ENCODE measurements at places on chromosomes 16 and 17. TPM values are rescaled to one million over a fixed set of nuclear protein-coding genes. Genes with fewer than 3 reads are reported as not detected.
A peak's percentile ranks its signal among the peaks of the same experiment; 100 is the strongest.

- H3K4me1 ChIP-seq, result peaks cover 3% of the 10 kb centered on the region
- DNase-seq, result no peak
- H3K27me3 ChIP-seq, result no peaks in the 10 kb centered on the region
- H3K4me3 ChIP-seq, result no peak overlapping the region
- no peak overlapping the region for H3K27ac ChIP-seq
- no peaks in the 10 kb centered on the region for H3K36me3 ChIP-seq
Observed at GRCh38 chr16:79265196-79265595, 335.3 kb downstream of the MAF start.

Gene EDC4
- 58.9 TPM for total RNA-seq

- no peak overlapping the region for H3K4me3 ChIP-seq
- DNase-seq, result no peak
- peak overlapping the region; percentile 70 for H3K27ac ChIP-seq
Observed at GRCh38 chr17:47203984-47204721, 5.0 kb upstream of the MYL4 start.

Gene COX11
- 61.8 TPM for total RNA-seq

DNA sequence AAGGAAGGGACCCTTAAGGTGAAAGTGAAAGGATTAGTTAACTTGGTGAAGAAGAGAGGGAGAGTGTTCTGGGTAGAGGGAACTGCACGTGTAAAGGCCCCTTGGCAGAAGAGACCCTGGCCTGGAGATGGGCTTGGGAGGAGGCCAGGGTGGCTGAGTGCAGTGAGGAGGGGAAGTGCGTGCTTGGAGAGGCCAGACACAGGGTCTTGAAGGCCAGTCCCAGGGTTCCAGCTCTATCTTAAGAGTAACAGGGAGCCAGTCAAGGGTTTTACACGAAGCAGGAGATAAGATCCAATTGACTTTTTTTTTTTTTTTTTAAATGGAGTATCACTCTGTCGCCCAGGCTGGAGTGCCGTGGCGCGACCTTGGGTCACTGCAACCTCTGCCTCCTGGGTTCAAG, 15.2 kb upstream of the DOK4 start:
- no peak for DNase-seq
- no peaks in the 10 kb centered on the region for H3K36me3 ChIP-seq
- no peaks in the 10 kb centered on the region for H3K4me1 ChIP-seq
- H3K27me3 ChIP-seq, result no peaks in the 10 kb centered on the region

DNA sequence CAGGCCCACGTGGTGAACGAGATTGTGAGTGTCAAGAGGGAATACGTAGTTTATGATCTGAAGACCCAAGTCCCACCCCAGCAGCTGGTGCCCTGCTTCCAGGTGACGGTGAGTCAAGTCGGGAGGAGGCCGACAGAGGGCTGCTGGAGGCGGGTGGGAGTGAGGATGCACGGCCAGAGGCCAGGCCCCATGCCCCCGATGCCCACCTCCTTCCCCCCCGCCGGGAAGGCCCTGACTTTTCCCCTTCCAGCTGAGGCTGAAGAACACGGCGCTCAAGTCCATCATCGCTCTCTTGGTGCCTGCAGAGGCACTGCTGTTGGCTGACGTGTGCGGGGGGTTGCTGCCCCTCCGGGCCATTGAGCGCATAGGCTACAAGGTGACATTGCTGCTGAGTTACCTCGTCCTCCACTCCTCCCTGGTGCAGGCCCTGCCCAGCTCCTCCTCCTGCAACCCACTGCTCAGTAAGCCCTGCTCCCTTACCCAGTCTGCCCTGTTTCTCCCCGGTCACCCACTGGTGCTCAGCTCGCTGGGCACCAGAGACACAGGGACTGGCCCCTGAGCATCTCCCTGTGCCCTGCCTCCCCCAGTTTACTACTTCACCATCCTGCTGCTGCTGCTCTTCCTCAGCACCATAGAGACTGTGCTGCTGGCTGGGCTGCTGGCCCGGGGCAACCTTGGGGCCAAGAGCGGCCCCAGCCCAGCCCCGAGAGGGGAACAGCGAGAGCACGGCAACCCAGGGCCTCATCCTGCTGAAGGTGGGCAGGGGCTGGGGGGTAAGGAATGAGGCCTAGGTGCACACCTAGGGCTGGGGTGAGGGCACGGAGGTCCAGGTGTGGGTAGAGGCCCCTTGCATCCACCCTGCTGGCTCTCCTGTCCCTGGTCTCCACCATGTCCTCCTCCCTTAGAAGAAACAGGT, 2.6 kb downstream of the ZACN start:
- DNase-seq, result peak; percentile 8
- H3K4me1 ChIP-seq, result peaks cover 6% of the 10 kb centered on the region
- H3K27ac ChIP-seq, result no peak overlapping the region
- no peaks in the 10 kb centered on the region for H3K36me3 ChIP-seq
- peaks cover 29% of the 10 kb centered on the region for H3K27me3 ChIP-seq

GRCh38 chr17:36939052-36939801, 2.0 kb downstream of the LHX1 start:
- no peak for DNase-seq
- no peaks in the 10 kb centered on the region for H3K36me3 ChIP-seq
- no peak overlapping the region for H3K27ac ChIP-seq
- no peak overlapping the region for H3K4me3 ChIP-seq
- peaks cover 40% of the 10 kb centered on the region for H3K4me1 ChIP-seq
- peaks cover 99% of the 10 kb centered on the region for H3K27me3 ChIP-seq

DNA sequence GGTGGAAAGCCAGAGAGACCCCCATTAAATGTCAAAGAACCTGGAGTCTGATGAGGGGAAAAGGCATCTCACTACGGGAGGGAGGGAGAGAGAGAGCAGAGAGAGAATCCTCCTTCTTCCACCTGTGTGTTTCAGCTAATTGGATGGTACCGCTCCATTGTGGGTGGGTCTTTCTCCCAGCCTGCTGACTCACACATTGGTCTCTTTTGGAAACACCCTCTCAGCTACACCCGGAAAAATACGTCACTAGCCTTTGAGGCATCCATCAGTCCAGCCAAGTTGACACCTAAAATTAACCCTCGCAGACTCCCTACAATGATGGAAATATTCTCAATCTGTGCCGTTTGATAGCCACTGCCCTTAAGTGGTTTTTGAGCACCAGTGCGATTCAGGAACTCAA, 100.4 kb downstream of the ELAC2 start:
- H3K27ac ChIP-seq, result no peak overlapping the region
- H3K4me1 ChIP-seq, result no peaks in the 10 kb centered on the region
- no peaks in the 10 kb centered on the region for H3K27me3 ChIP-seq
- no peak overlapping the region for H3K4me3 ChIP-seq
- H3K36me3 ChIP-seq, result no peaks in the 10 kb centered on the region

Gene TMIGD1
- not detected for total RNA-seq

Gene SLC38A8
- not detected for total RNA-seq

Gene ALOXE3
- not detected for total RNA-seq

GRCh38 chr17:18257982-18258355, 569 bp downstream of the FLII start:
- H3K36me3 ChIP-seq, result no peaks in the 10 kb centered on the region
- peak; percentile 82 for DNase-seq
- no peaks in the 10 kb centered on the region for H3K27me3 ChIP-seq
- peak overlapping the region; percentile 99 for H3K27ac ChIP-seq
- peaks cover 55% of the 10 kb centered on the region for H3K4me1 ChIP-seq
- peak overlapping the region; percentile 98 for H3K4me3 ChIP-seq

Gene CCL8
- total RNA-seq, result not detected

Gene UBE2O
- total RNA-seq, result 41.6 TPM

GRCh38 chr17:74431568-74432423, at the start of gene GPRC5C:
Gene GPRC5C, plus strand, starts transcription at chr17:74432088. Its CDS starts 7,689 bp downstream, at chr17:74439777.
- H3K36me3 ChIP-seq, result no peaks in the 10 kb centered on the region
- H3K27ac ChIP-seq, result peak within 1 kb of the TSS; percentile 96
- peak within 1 kb of the TSS; percentile 83 for H3K4me3 ChIP-seq

- no peaks in the 10 kb centered on the region for H3K36me3 ChIP-seq
- H3K27ac ChIP-seq, result no peak overlapping the region
- H3K4me3 ChIP-seq, result no peak overlapping the region
- DNase-seq, result no peak
Observed at GRCh38 chr16:75423723-75424104, 9.6 kb downstream of the CFDP1 start.

GRCh38 chr16:30903596-30903995, 7.2 kb downstream of the CTF1 start:
- H3K4me3 ChIP-seq, result no peak overlapping the region
- H3K36me3 ChIP-seq, result no peaks in the 10 kb centered on the region
- H3K27me3 ChIP-seq, result no peaks in the 10 kb centered on the region
- H3K4me1 ChIP-seq, result peaks cover 12% of the 10 kb centered on the region
- DNase-seq, result peak; percentile 25
- peak overlapping the region; percentile 77 for H3K27ac ChIP-seq

Gene HS3ST3B1
- total RNA-seq, result 0.10 TPM

DNA sequence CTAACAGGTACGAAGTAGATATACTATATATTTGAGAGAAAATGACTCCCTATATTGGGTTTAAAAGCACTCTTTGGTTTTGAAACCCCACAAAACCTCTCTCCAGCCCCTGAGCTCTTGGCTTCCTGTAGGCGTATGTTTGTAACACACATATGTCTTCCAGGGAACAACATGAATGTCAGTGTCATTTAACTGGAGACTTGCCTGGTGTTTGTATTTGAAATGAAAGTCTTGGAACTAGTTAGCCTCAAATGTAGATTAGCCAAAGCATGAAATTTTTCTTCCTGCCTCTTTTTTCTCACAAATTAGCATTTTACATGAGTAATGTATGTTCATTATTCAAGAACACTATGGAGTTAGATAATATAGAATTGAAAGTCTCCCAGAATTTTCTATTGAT, 411.8 kb upstream of the ASIC2 start:
- no peaks in the 10 kb centered on the region for H3K27me3 ChIP-seq
- H3K4me3 ChIP-seq, result no peak overlapping the region
- H3K27ac ChIP-seq, result no peak overlapping the region
- DNase-seq, result no peak

DNA sequence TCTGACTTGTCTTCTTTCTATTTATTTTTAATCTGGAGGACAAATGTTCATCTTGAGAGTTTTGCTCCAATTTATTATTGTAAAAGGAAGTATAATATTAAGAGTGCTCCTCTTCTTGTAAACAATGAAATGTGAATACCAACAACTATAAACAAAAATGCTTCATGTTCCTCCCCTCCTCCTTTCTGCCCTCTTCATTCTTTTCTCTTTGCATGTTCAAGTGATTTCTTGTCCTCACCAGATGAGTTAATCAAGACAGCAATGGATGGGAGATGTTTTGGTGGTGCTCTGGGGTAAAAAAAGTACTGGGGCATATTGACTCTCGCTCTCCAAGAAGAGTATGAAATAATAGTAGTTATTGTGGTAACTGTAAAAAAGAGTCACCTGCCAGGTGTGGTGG, 24.3 kb downstream of the ITGB3 start:
- H3K27me3 ChIP-seq, result no peaks in the 10 kb centered on the region
- peak overlapping the region; percentile 82 for H3K27ac ChIP-seq
- no peak for DNase-seq
- H3K4me3 ChIP-seq, result no peak overlapping the region
- no peaks in the 10 kb centered on the region for H3K36me3 ChIP-seq
- H3K4me1 ChIP-seq, result peaks cover 53% of the 10 kb centered on the region

- no peaks in the 10 kb centered on the region for H3K27me3 ChIP-seq
- H3K27ac ChIP-seq, result no peak overlapping the region
- DNase-seq, result no peak
- H3K36me3 ChIP-seq, result no peaks in the 10 kb centered on the region
- H3K4me3 ChIP-seq, result no peak overlapping the region
Observed at GRCh38 chr16:71837150-71837549, 8.6 kb upstream of the ATXN1L start.

DNA sequence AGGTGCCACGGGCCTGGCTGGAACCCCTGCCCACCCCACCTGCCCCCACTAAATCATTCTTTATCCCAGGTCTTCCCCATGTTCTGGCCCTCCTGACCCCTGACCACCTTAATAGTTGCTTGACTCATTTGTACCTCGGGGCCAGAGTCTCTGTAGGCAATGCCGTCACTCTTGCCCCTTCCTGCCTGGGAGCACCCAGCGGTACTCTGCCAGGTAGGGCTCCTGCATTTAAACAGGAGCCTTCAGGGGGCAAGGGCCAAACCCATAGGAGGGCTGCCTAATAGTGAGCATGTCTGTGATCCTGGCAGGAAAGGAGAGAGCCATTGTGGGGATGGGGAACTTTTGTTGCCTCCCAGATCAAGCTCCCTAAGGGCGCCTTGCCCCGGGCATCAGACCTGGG, 8.8 kb upstream of the ITGA3 start:
- no peak overlapping the region for H3K27ac ChIP-seq
- no peaks in the 10 kb centered on the region for H3K27me3 ChIP-seq
- no peak for DNase-seq

Gene CFAP119
- 1.7 TPM for total RNA-seq

Gene TEX19
- not detected for total RNA-seq

GRCh38 chr17:55768936-55769624, 18.2 kb downstream of the PCTP start:
- no peaks in the 10 kb centered on the region for H3K36me3 ChIP-seq
- peaks cover 16% of the 10 kb centered on the region for H3K4me1 ChIP-seq
- DNase-seq, result no peak
- peak overlapping the region; percentile 35 for H3K27ac ChIP-seq
- no peak overlapping the region for H3K4me3 ChIP-seq

DNA sequence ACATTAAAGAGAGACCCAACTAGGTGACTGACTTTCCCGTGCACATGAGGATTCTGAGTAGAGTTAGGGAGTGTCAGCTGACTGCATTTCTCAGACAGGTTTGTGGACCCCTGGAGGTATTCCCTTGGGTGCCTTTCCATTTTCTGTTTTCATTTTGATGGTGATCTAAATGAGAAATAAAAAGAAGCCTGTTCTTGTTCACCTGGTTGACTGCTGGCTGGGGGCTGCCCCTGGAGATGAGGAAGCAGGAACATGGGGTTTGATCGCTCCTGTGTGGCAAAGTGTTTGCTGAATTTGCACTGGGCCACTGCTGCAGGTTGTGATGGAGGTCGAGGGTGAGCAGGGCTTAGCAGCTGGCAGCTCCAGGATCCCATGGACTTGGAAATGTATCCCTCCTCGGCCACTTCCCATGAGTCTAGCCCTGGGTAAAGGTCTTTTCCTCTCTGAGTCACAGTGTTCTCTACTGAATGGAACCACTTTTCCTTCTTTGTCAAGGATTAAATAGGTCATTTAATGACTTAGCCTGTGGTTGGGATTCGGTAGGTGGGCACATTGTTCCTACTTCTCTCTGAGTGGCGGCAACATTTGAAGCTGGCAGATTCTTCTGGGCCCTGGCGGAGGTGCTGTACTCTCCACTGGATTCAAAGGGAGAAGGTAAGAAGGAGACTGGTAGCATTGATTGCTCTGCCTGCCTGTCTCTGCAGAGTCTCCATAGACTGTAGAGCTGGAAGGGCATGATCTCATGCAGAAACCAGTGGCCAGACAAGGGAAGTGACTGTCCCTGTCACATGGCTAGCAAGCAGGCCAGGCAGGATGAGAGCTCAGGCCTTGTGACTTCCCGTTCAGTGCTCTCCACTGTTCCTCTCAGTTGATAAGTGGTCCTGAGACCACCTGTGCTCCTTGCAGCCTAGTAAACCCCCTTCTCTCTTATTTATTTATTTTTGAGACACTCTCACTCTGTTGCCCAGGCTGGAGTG, 17.9 kb downstream of the SNX29 start:
- H3K4me1 ChIP-seq, result peaks cover 14% of the 10 kb centered on the region
- H3K36me3 ChIP-seq, result no peaks in the 10 kb centered on the region
- H3K27me3 ChIP-seq, result no peaks in the 10 kb centered on the region

Gene ZSCAN10
- not detected for total RNA-seq

Gene HCRT
- total RNA-seq, result not detected

Data from gastrocnemius medialis (tissue), 4 donors.